Stimulated activated CD8-positive, alpha-beta memory T cell treated with anti-CD3 and anti-CD28 coated beads, Interleukin-7, amount 100 ng/mL, for 24 hours (primary cell): ENCODE measurements at places on chromosomes 7 and 10.

GRCh38 chr7:37558320-37559096 lies 109.8 kb upstream of the ELMO1 start:
- DNase-seq: no peak

GRCh38 chr10:100808876-100809275 lies 63.5 kb downstream of the PAX2 start:
- DNase-seq: no peak

DNA sequence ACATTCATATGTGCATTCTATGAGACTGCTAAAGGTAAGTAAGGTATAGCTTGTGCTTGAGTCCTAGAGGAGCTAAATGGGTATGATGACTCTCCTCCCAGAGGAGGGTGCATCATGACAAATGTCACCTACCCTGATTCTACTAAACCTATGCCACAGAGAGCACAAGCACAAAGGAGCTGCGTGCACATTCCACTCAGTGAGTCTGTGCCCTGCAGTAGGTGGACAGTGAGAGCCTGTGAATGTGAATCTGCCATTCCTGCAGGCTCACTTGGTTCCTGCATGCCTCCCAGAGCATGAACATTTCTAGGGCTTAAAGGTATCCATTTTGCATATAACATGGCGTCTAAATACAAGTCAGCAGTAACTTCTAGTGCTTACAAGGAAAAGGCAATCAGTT lies 46.8 kb downstream of the PRKAR2B start:
- no peak for DNase-seq

DNA sequence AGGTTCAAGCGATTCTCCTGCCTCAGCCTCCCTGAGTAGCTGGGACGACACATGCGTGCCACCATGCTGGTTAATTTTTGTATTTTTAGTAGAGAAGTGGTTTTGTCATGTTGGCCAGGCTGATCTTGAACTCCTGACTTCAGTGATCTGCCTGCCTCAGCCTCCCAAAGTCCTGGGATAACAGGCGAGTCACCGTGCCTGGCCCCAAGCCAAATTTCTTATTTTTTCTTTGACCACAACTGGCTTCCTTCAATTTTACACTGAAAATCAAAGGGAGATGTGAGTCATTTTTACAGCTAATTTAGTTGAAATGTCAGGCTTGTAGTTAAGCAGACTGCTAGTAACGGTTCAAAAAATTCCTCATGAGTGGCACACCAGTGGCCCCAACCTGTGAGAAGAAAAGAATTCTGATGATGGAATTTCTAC lies 7.8 kb downstream of the RNF216 start:
- no peak for DNase-seq

GRCh38 chr7:151384776-151385625 lies 24.8 kb downstream of the WDR86 start:
- no peak for DNase-seq

DNA sequence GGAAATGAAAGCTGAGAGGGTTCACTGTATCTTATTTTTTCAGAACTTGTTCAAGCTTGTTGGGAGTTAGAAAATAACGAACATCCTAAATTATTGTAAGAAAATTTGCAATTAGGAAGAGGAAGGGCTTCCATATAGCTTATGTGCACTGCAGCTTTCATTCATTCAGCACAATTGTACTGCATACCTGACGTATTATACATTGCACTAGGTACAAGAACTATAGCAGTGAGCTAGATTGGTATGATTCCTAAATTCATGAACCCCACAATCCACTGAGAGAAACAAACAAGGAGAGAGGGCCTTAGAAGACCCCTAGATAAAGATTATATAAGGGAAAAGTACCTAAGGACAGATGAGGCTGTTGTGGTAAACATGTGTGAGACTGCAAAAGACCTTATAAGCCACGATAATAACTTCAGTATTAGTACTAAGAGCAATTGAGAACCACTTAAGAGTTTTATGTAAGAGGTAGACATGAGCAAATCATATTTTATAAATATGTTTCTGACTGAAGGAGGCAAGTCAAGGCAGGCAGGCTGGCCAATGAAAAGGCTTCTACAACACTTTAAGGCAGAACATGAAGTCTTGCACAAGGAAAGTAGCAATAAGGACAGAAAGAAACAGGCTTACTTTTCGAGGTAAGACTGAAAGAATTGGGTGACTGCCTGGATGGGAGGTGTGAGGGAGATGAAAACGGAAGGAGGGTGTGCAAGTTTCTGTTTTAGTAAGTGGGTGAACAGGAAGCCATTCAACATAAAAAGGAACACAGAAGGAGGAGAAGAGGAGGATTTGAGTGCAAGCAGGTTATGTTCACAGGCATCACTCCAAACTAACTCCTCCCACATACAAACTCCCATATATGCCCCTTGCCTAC lies 77.9 kb upstream of the LRRN3 start:
- no peak for DNase-seq

GRCh38 chr10:114668375-114669080 lies 10.5 kb upstream of the ABLIM1 start:
- no peak for DNase-seq

DNA sequence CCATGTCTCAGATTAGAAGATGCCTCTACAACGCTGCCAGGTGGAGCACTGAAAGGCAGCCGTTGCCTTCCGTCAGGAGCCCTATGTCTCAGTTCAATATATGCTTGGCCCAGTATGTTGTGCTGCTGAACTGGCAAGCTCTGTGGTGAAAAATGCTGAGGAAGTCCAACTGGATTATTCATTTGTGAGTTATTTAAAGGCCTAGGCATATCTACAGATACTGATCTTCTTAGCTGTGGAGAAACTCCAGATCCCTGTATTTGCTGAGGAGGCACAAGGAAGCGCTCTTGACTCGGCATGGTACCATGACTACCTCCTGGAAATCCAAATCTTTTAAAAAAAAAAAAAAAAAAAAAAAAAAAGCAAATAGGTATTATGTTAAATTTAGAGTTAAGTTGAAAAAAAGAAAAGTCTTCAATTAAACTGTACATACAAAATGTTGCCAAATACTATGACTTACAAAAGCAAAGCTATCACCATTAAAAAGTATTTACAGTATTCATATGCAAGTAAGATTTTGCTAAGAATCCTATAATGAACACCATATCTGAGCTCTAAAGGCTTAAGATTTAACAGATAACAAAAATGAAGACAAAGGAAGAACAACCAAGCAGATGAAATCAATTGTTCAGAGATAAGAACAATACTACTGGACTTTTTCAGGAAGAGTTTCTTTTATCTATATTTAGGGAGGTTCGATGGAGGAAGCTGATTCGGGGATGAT lies 152.4 kb downstream of the GALNT11 start:
- DNase-seq: no peak

- no peak for DNase-seq
Measured at GRCh38 chr10:112722758-112723157, 227.3 kb upstream of the TCF7L2 start.

DNA sequence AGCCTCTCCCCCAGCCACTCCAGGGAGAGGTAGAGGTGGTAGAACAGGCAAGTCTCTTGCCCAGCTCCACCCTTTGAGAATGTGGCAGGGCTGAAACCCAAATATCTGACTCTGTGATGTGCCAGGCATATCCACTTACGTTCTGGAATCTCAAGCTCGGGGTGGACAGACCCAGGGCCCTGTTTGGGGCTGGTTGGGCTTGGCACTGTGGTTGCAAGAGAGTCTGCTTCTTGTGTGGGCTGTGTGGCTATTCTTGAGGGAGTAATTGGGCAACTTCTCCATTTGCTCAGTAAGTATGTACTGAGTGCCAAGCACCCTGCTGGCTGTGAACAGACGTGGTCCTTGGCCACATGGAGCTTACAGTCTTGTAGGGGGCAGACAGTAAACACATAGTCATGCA lies 4.7 kb downstream of the UBTD1 start:
- DNase-seq: no peak

- DNase-seq: no peak
Measured at GRCh38 chr10:1556496-1556895, 180.8 kb downstream of the ADARB2 start.

DNA sequence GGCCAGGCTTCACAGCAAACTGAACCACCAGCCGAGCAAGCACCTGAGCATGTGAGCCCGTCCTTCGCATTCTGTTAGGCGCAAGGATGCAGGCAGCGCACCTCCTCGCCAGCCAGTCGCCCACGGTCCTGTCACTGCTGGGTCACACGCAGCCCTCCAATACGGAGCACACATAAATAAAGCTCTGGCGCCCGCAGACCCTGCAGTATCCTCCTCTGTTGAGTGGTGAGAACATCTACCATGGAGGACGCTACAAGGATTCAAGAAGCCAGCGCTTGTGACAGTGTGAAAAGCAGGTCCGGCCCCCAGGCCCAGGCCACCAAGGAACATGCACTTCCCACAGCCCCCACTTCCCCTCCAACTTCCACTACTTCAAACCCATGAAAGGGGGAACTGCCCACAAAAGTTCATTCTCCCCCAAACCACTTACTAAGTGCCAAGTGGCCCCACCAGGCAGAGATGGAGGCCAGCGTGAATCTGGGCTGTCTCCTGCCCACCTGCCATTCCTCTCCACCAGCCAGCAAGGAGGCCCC lies 34.8 kb downstream of the VOPP1 start:
- no peak for DNase-seq

- DNase-seq: no peak
Measured at GRCh38 chr10:54559498-54559897, 241.5 kb downstream of the PCDH15 start.
